ENCODE measurements at places on chromosomes 3 and 15.

GRCh38 chr3:51967384-51968169 lies at the start of gene PCBP4:
Gene PCBP4, minus strand, starts transcription at chr3:51967454. Its CDS starts 6,214 bp downstream, at chr3:51961240.
- peak; percentile 52 for DNase-seq

GRCh38 chr3:87218560-87218959 lies 8.5 kb upstream of the CHMP2B start:
- no peak for DNase-seq

GRCh38 chr3:135197246-135197645 lies 402.2 kb downstream of the EPHB1 start:
- DNase-seq = no peak

DNA sequence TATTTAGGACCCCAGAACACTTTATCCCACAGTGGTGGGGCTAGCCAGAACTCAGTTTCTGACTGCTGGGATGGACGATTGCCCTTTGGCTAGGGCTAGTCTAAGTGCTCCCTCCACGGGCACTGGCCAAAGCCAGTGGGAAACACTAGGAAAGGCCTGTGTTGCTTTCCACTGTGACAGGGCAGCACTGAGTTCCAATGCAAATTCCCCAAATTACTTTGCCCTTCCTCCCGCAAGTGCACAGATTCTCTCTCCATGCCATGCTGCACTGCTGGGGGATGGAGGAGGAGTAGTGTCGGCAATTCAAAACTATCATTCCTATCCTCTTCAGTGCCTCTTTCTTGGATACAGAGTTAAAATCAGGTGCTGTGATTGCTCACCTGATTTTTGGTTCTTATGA lies 100.0 kb downstream of the SH3GL3 start:
- DNase-seq = no peak

- no peak for DNase-seq
Observed at GRCh38 chr15:42608110-42608531, 32.7 kb downstream of the STARD9 start.

DNA sequence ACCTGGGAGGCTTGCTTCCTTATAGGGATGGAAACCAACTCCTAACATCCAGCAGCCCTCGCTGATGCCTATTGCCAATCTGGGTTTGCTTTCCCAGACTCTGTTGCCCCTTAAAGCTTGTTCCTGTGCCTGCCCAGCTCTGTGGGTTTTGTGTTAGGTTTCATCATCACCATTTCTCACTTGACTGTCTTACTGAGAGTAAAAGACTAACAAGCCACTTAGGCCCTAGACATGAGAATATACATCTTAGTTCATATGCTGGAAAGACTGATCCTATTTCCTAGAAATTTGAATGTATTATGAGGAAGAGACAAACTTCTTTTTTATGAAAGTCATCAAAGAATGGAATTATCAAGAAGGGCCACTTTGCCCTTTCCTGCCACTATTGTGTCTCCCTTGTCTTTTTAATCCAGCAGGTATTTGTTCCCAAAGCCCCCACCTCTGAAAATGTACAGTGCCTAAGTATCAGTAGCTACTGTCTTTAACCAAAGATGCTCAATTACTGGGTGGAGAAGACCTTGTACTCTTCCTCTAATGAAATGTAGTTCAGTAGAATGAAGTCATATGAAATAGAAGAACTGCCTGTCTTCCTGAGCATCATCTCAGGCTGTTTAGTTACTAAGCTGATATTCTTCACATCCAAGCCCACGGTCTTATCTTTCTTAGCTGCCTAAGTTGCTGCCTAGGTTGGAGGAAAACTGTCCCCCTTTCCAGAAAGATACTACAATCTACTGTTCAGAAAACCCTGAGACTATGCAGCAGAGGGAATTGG lies 59.8 kb upstream of the ZPLD1 start:
- DNase-seq = no peak

GRCh38 chr15:101009176-101009575 lies 90.0 kb downstream of the LRRK1 start:
- no peak for DNase-seq

GRCh38 chr3:27509376-27509775 lies 25.2 kb upstream of the SLC4A7 start:
- no peak for DNase-seq

- no peak for DNase-seq
Observed at GRCh38 chr15:101810876-101811275, 1.1 kb upstream of the OR4F15 start.

- DNase-seq = no peak
Observed at GRCh38 chr3:117016378-117016777, 306.8 kb downstream of the TUSC7 start.
